GF-D8 (cell line): ENCODE measurements at places on chromosomes 3 and 15.

DNA sequence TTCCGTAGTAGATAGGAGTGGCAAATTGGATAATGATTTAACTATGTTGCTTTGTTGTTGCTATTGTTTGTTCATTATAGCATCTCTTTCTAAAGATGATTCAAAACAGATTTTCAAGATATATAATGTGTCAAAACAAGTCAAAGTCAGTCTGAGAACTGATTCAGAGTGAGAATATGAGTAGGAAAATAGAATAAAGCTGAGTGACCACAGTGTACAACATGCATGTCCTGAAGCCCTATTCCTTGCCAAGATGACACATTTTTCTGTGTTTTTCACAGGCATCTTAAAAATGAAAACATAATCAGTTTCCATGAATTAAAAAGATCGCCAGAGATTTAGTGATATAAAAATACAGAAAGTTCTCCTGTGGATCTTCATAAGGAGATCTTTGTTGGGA, 57.0 kb upstream of the THRB start:
- no peak for DNase-seq

- DNase-seq, result no peak
Measured at GRCh38 chr3:197564097-197564843, 8.5 kb upstream of the BDH1 start.

DNA sequence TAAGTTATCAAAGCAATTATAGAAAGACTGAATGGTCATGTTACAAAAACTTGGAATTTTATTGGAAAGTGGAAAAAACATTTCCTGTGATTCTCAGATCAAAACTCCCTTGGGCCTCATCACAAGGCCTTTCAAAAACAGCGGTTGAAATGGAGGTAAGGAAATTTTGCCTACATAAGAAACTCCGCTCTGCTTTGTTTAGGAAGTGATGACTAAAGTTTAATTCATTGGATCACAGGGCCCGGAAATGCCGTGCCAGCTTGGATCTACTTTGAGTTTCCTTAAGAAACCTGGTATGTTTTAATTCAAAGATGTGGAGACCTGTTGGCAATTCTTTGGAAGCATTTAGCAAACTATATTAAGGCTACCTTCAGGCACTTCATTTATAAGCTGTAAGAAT, 143.9 kb upstream of the MME start:
- no peak for DNase-seq

GRCh38 chr15:69224383-69224782, 63.9 kb downstream of the GLCE start:
- DNase-seq, result no peak

DNA sequence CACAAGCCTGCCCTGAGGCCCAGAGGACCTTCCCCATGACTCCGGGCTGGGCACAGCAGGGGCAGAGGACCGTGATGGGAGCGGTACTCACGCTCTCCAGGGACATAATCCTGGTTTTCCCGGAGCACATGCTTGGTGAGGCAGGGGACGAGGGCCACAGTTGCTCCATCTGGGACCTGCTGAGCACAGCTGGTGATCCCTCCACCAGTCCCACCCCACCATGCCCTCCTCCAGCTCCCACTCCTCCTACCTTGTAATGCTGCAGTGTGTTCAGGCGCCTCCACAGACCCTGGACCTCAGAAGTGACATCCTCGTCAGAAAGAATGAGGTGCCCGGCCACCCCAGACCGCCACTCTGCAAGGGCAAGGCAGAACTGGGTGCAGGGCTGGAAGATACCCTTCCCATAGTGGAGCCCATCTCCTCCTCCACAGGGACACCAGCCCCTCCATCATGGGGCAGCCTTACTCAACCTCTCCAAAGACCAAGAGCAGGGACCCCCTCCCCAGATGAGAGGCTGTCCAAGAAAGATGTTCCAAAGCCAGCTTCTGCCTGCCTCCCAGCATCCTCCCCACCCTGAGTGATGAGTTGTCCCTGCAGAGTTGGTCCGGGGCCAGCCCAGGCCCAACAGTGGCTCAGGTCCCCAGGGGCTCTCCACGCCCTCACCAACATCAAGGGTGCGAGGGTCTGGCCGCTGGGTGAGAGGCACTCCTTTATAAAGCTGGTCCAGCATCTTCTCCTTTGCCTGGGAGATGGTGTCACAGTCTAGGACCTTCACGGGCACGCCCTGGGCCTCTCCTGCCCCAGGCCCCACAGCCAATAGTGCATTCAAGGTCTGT, 19.5 kb downstream of the PLXNB1 start:
- DNase-seq, result no peak

DNA sequence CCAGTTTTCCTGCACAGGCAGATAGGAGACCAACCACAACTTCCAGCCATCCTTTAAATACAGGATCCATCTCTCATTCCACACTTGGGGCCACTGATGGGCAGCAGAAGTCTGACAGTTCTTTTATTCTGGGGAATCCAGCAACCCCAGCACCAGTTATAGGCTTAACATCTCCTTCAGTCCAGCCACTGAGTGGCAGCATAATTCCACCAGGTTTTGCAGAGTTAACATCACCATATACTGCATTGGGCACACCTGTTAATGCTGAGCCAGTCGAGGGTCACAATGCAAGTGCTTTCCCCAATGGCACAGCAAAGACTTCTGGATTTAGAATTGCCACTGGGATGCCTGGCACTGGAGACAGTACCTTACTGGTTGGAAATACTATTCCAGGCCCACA, 2.9 kb downstream of the NPAP1 start:
- no peak for DNase-seq

GRCh38 chr3:50211930-50212329, 6.9 kb downstream of the SLC38A3 start:
- no peak for DNase-seq

GRCh38 chr3:2950159-2950558, 160.0 kb downstream of the IL5RA start:
- no peak for DNase-seq

- no peak for DNase-seq
Measured at GRCh38 chr3:187288131-187288854, 3.2 kb downstream of the MASP1 start.
